ENCODE measurements at places on chromosomes 5 and 9. TPM values are rescaled to one million over a fixed set of nuclear protein-coding genes. Genes with fewer than 3 reads are reported as not detected.

DNA sequence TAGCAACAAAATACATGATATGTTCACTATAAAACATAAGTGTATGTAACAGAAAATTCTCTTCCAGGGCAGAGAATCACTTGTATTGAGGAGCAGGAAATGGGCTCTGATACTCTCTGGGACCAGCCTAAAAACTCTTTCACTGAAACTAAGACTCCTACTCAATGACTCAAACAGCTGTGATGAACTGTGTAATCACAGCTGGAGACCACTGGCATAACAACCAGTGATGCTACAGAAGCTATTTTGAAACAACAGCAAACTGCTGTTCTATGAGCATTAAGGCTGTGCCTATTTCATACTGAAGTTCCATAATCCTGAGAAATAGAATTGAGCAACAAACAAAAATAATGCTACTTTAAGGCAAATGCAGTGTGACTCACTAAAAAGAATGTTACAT, 594.0 kb downstream of the HINT1 start:
- peak; percentile 81 for DNase-seq

- no peak for DNase-seq
These were observed 61.7 kb downstream of the GALNT12 start for GRCh38 chr9:98869078-98869745.

DNA sequence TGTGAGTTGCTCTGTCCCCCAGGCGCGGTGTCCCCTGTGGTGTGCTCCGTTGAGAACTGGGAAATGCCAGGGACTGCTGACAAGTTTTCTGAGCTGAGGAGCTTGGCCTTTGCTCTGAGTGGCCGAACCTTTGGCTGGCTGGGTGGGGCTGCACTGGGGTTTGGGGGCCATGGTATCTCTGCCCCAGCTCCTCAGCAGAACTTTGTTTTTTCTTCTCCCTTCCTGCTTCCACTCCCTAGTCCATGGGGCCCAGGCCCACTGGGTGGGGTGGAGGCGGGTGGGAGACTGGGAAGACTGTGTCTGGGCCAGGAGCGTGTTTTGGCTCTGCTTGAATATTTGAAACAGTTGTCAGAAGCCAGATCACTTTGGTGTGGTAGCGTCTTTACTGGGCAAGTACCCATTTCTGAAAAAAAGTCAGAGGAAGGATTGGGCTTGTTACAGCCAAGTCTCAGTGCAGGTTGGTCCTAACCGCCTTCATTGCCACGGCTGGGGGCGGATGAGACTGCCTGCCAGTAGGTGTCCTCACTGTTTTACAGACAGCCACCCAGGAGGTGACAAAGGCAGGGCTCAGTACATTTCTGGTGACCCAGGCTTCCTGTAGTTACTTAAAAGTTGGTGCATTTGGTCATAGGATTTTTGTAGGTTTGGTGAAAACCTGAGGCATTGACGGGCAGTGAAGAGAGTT, 92.7 kb downstream of the DAB2IP start:
- DNase-seq, result no peak

DNA sequence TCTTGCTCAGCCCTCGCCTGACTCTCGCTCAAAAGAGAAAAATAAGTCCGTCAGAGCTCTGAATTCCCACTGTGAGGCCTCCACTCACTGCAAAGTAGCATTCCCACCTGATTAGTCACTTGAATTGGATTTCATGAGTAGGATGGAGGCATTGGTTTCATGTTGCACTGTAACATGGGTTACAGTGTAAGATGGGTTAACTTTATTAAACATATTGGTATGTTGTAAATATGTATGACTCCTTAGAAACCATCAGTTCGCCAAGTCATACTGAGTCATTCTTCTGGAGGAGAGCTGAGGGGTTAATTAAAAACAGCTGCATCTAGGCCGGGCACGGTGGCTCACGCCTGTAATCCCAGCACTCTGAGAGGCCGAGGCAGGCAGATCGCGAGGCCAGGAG, 93.8 kb upstream of the BNC2 start:
- DNase-seq, result peak; percentile 98

GRCh38 chr5:149367249-149367971, 9.6 kb downstream of the PCYOX1L start:
- DNase-seq, result peak; percentile 74

DNA sequence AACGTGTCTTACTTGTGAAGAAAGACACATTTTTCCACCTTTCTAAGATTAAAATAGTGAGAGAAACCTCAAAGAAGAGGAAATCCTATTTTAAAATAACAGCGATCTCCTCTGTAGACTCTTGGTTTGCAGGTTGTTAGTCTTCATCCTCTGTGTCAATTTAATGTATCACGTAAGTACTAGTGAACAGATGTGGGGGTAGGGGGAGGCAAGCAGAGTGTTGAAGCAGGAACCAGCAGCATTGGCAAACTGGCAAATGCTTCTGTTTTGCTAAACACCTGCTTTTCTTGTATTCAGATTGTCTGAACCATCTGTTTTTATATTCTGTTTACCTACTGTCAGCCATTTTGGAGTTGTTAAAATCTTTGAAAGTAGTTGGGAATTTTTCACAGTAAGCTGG, 159.3 kb upstream of the TLX3 start:
- DNase-seq, result no peak

DNA sequence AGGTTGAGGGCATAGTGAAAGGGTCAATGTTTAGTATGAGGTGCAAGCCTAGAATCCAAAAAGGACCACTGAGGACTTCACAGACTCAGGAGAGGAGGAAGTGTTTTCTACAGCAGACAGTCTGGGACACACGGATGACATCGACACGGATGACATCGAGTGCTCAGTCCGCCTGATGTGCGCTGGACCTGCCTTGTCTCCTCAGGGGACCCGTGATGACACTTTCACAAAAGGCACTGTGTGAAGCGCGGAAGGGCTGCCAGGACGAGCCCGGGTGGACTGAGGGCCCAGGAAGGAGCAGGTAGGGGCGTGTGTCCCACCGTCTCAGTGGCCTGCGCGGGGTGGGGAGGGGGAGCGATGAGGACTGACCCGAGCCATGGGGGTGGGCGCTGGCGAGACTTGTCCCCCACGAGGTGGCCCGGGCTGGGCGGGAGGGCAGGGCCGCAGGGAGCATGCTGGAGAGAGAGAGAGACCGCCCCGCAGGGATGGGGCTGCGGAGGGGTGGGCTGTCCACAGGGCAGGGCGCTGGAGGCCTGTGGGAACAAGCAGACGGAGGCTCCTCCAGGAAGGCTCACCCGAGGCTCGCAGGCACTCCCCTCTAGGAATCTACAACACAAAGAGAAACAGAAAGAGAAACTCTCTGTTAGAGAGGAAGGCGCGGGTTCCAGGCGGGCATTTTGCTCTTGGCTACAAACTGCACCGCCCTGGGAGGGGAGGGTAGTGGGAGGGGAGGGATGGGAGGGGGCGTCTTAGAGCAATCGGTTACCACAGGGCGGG, 54.9 kb downstream of the USP20 start:
- no peak for DNase-seq

GRCh38 chr9:96115836-96116235, 186.1 kb downstream of the HSD17B3 start:
- no peak for DNase-seq

ZBTB6 gene
- total RNA-seq, result 12.0 TPM

CYLC2 gene
- total RNA-seq, result not detected

NFIL3 gene
- 13.3 TPM for total RNA-seq

RNF208 gene
- total RNA-seq, result not detected

Measured in LHCN-M2 (cell line).